Activated CD4-positive, alpha-beta T cell treated with anti-CD3 and anti-CD28 coated beads, Interleukin-2, amount 50 U/mL, for 1 hour (primary cell): ENCODE measurements at places on chromosomes 1 and 21.

- DNase-seq, result peak; percentile 44
Observed at GRCh38 chr1:20185834-20186782, at the start of the genes PLA2G2C and UBXN10. Gene PLA2G2C (minus strand): TSS chr1:20186518. CDS start chr1:20177363, 9,155 bp downstream. Gene UBXN10 (plus strand): TSS chr1:20186096. CDS start chr1:20190562, 4,466 bp downstream.

DNA sequence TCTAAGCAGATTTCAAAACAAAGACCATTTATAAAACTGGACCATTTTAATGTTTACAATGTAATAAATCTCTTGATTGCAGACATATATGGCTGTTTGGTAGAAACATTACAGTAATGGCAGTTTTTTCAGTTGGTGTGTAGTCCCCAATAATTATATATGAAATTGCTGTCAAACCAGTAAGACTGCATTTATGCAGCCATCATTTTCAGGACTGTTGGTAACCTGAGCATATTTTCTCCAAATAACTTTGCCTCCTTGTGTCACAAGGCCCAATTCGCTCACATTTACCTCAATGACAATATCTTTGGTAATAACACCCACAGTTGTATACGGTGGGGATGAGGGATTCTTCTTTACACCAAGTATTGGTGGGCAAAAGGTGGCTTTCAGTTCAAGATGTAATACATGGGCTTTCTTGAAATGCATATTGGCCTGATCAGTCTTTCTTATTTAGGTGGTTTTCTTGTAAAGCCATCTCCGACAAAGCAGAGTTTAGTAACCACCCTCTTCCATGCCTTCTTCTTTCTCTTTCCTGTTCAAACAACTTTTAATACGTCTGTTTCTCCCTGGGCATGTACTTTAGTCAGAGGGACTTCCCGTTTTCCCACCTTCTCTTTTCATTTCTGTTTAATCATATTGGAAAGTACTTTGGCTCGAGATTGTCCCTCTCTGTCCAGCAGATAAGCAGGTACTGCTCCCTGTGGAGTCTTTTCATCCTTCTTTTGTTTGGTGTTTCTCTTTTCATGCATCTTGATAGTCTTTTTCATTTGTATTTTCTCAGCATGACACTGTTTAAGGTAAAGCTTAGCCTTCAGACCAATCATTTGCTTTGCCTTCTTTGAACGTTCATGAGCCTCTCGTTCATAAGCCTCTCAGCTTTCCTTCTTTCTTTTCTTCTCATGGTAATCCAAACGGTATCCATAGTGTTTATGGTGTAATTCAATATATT lies 30.4 kb downstream of the ATP2B4 start:
- DNase-seq, result no peak

GRCh38 chr1:34697818-34698217 lies 57.0 kb upstream of the GJB5 start:
- DNase-seq, result no peak

GRCh38 chr1:90339811-90340210 lies 344.9 kb downstream of the ZNF326 start:
- DNase-seq, result no peak

DNA sequence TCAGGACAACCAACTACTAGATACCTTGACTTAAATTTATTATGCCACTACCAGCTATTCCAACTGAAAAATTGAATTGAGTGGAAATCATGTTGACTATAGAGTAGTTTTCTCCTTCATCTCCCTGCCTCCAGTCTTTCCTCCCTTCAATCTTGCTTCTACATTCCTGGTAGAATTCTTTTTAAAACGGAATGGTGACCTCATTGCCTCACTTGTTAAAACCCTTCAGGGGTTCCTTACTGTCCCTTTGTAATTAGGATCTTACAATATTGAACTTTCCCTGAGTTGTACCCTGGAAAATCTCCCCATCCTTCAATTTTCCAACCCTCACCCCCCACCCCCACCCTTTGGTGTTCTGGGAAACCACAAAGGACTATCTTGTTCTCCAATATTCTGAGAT lies 82.8 kb upstream of the ZNF326 start:
- DNase-seq, result no peak

DNA sequence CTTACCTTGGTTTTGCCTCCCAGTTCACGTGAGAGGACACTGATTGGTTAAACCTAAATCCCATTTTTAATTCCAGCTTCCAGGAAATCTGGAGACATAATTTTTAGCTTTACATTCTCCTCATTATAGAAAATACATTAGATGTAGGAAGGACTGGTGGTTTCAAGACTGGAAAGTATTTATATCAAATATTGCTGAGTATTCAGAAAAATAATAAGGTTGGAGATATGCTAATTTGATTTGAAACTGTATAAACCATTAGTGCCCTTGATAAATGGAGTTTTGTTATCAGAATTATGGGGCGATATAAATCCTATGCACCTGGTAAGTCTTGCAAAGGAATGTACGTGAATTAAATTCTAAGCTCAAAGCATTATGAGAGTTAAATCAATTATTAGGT lies 218.0 kb upstream of the ADGRL4 start:
- no peak for DNase-seq

- no peak for DNase-seq
Observed at GRCh38 chr1:168653567-168653966, 75.4 kb downstream of the DPT start.

DNA sequence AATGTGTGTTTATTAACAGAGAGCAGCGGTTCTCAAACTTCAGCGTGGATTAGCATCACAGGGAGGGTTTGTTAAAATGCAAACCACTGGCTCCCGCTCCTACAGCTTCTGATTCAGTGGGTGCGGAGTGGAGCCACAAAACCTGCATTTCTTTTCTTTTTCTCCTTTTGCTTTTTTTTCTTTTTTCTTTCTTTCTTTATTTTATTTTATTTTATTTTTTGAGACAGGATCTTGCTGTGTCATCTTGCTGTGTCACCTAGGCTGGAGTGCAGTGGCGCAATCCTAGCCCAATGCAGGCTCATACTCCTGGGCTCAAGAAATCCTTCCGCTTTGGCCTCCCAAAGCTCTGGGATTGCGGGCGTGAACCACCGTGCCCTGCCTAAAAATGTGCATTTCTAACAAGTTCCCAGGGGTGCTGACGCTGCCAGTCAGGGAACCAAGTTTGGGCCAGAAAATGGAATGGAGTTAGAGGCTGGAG lies 20.9 kb upstream of the SLC1A7 start:
- DNase-seq, result no peak

GRCh38 chr1:52571783-52572182 lies 18.9 kb upstream of the TUT4 start:
- DNase-seq, result no peak

- no peak for DNase-seq
Observed at GRCh38 chr1:187714470-187714869, 885.7 kb downstream of the PLA2G4A start.

DNA sequence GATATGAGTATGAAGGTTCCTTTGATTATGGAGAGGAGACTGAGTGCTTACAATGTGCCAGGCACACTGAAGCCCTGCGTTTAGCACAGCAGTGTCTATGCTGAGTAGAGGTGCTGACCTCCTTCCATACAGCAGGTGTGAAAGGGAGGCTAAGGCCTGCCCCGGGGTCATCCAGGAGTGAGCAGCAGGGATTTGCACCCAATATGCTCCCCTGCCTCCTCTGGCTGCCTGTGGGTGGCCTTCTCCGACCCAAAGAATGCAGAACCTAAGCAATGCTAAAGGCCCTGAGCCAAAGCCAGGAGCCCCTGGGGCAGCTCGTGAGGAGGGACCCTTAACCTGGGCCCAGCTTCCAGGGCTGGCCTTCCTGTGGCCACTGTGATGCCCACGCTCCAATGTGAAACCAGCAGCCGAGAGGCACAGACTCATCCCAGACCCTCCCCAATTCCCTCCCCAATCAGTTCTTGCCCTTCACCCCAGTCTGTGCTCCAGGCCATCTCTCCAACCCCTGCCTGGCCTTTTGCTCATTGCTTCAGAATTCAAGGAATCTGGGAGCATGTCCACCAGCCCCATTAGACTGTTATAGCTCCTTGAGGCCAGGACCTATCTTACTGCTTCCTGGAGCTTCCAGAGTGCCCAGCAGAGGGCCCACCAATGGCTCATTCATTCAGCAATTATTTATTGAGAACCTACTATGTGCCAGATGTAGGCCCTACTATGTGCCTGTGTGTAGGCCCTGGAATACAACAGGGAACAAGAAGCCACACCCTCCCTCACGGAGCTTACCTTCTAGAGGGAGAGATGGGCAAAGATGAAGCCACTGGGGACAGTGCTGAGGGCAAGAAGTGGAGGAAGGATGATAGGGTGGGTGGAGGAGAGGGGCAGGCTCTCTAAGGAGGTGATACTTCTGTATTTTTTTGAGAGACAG lies 53.3 kb downstream of the TAS1R2 start:
- DNase-seq, result no peak

GRCh38 chr1:36306210-36306901 lies at the start of gene SH3D21:
Gene SH3D21 (plus strand): TSS chr1:36306368. CDS start chr1:36306421, 53 bp downstream.
- peak; percentile 57 for DNase-seq

DNA sequence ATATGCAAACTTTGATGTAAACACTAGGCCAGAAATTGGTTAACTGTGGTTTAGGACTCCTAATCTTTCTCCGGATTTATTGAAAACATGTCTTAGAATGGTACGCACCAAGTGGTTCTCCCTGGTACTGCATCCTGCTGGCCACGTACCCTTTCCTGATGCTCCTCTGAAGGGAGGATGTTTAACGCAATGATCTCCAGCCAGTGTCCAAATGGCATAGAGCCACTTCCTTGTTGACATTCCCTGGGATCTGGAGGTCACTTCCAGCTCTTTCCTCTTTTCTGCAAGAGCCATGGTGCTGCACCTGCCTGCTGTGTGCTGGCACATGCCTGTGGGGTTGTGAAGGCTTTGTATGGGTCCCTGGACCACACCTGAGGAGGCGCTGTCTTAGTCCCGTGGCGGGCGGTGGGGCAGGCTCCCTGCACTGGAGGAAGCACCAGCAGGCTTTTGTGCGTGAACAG lies 53.9 kb downstream of the GALNT2 start:
- no peak for DNase-seq

- no peak for DNase-seq
Observed at GRCh38 chr1:151334822-151335221, 7.6 kb upstream of the PI4KB start.

DNA sequence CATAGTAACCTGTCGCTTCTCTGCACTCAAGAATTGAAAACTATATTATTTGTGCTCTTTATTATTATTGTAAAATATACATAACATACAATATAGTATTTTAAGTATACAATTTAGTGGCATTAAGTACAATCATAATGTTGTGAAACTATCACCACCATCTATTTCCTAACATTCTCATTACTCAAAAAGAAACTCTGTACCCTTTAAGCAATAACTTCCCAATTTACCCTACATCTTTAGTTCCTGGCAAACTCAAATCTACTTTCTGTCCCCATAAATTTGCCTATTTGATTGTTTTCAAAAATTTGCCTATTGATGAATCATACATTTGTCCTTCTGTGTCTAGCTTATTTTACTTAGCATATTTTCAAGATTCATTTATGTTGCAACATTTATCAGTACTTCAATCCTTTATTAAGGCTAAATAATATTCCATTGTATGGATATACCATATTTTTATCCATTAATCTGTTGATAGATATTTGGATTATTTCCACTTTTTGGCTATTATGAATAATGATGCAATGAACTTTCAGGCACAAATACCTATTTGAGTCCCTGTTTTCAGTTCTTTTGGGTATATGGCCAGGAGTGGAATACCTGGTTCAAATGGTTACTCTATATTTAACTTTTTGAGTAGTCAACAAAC lies 99.6 kb upstream of the DMRTA2 start:
- DNase-seq, result no peak

GRCh38 chr1:247496581-247497285 lies 38.8 kb upstream of the OR2B11 start:
- no peak for DNase-seq

GRCh38 chr1:175597969-175598765 lies 145.2 kb downstream of the TNR start:
- DNase-seq, result no peak

DNA sequence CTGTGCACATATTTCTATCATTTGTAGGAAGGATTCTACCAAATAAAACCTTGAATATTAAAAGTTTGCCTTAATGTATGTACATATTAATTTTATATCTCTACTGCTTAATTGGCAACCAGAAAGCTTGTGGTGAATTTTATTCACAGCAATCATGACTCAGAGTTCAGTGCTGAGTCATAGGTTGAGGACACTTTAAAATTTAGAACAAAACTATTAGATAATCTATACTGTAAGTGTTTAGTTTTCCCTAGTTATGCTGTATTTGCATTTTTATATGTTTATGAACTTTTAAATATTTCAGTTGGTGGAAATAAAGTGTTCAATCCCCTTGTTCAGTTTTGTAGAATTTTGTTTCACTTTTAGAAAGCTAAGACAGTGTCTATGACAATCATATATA lies 841.5 kb downstream of the KCNT2 start:
- DNase-seq, result no peak

- no peak for DNase-seq
Observed at GRCh38 chr1:223654083-223654482, 11.4 kb downstream of the CAPN8 start.

DNA sequence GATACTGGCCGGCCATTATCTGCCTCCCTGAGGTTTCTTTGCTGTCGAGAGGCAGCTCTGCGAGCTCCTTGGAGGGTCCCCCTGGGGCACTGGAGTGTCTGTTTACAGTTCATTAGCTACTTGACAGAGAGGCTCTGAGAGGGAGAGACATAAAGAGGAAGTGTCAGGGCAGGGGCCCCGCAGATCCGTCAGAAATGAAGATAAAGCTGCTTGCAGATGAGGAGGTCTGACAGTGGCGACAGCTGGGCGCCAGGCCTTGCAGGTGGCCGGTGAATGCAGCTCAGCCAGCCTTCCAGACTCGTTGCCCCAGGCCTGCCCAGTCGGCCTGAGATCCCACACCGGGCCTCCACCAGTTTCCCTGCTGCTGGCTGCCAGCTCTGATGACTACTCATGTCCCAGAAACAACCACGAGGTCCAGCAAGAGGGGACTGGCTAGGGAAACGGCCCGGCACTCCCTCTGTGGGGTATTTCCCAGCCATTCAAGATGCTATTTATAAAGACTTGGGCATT lies 84.7 kb downstream of the DISP3 start:
- no peak for DNase-seq
